ENCODE measurements at places on chromosomes 6 and 20. TPM values are rescaled to one million over a fixed set of nuclear protein-coding genes. Genes with fewer than 3 reads are reported as not detected.

DNA sequence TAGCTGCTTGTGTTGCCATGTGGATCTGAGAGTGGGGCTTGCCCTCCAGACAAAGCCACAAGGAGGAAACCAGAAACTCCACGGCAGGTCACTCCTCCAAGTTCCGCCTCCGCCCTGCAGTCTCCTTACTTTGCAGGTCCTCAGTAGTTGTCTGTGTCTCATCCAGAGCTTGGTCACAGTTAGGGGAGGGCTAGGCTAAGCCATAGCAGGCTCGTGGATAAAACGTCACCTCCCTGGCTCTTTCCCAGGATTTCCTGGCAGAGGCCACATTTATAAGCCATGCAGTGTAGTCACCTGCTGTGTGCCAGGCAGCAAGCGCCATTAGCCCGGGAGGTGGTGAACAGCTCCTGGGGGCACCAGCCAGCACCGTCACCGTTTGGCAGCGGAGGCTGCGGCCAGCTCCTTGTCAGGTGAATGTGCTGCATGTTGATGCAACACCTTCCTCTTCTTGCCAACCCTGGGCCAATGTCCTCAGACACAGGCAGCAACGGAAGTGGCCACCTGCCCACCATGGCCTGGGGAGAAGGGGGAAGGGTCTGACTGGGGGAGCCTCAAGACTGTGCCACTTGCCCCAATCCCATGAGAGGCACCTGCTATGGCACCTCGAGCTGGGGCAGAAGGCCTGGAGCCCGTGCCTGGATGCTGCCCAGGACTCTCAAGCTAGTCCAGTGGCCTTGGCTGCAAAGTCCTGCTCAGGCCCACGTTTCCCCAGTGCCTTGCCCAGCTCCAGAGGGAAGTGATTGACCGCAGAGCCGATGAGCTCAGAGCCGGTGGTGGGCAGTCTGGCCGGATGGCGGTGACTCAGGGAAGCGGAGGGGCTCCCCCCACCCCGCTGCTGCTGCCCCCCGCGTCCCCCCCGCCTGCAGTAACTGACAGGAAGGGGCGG is 39.0 kb upstream of the SLCO4A1 start:
- DNase-seq = peak; percentile 99

- no peak for DNase-seq
These were observed 16.8 kb downstream of the IL22RA2 start for GRCh38 chr6:137156650-137157049.

GRCh38 chr20:37457921-37458320 is 63.1 kb upstream of the NNAT start:
- DNase-seq = no peak

DNA sequence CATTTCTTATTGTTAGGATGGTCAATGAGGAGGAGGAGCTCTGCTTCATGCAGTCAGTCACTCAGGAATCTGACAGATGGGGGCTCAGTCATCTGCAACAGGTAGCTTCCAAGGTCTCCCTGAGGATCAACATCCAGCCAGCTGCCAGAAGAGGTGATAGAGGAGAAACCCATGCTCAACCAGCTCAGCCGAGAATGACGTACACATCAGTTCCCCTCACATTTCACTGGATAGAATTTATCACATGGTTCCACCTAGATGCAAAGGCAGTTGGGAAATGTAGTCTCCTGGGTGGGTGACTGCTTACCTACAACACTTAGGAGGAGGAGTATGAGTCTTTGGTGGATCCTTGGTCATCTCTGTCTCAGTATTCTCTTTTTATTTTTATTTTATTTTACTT is 144.5 kb downstream of the CEBPB start:
- peak; percentile 31 for DNase-seq

GRCh38 chr6:11043961-11044711 is at the start of gene ELOVL2:
Gene ELOVL2, minus strand, starts transcription at chr6:11044305. Its CDS starts 75 bp downstream, at chr6:11044230.
- DNase-seq = peak; percentile 56

- peak; percentile 90 for DNase-seq
These were observed 117.9 kb upstream of the THBS2 start for GRCh38 chr6:169371344-169372127.

Gene RPS6KA2
- 7.3 TPM for total RNA-seq

Gene ZBTB9
- 7.5 TPM for total RNA-seq

All from RPMI7951 (cell line).